Peyer's patch (tissue), 4 donors: ENCODE measurements at places on chromosomes 13 and 19. TPM values are rescaled to one million over a fixed set of nuclear protein-coding genes. Genes with fewer than 3 reads are reported as not detected.

The MIR17HG gene
- 4.1 TPM for total RNA-seq

The CCDC122 gene
- 5.4 TPM for total RNA-seq

The CGB5 gene
- not detected for total RNA-seq

The KCNN4 gene
- 31.5 TPM for total RNA-seq

The SPRED3 gene
- total RNA-seq, result 2.4 TPM

DNA sequence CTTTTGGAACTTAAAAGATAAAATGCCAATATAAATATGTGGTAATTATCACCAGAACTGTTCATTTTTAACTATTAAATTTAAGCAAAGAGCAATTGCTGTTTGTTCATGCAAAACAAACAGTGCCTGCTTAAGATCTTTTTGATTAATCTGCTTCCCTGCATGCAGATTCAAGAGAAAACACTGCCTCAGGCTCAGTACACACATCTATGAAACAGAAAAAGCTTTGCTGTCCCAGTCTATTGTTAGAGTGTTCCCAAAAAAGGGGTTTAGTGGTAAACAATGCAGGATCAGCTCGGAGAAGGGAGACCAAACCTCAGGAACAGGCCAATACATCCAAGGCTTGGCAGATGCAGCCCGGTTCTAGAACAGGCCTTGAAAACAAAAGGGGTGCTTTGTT lies 49.3 kb upstream of the TDRD3 start:
- no peak for DNase-seq

GRCh38 chr19:45179072-45179891 lies 698 bp downstream of the BLOC1S3 start:
- peak; percentile 70 for DNase-seq

- no peak for DNase-seq
These were observed 13.5 kb upstream of the PLA2G4C start for GRCh38 chr19:48123907-48124651.

- DNase-seq, result no peak
These were observed 116.1 kb downstream of the STARD13 start for GRCh38 chr13:33169273-33169980.

GRCh38 chr19:19525611-19526380 lies 2.9 kb upstream of the YJEFN3 start:
- no peak for DNase-seq

DNA sequence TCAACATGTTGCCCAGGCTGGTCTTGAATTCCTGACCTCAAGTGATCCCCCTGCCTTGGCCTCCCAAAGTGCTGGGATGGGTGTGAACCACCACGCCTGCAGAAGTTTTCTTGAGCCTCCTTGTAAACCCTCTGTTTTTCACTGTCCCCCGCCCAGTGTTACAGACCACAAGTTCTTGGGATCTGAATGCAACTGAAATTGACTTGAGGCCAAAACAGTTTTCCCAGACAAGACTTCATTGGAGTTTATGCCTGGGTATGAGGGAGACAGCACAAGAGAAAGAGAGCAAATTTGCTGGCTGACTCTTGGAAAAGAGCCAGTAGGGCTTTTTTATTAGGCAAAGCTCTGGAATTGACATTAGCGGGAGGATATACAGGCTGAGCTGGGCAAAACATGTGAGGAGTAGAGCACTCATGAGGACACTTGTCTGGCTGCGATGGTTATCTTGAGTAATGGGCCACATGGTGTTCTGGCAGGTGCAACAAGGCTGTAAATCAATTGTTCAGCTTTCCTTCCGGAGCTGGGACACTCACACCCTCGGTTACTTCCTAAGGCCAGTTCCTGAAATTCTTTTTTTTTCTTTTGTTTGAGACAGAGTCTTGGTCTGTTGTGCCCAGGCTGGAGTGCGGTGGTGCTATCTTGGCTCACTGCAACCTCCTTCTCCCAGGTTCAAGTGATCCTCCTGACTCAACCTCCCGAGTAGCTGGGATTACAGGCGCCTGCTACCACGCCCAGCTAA lies 12.7 kb upstream of the HNRNPL start:
- DNase-seq, result peak; percentile 70

DNA sequence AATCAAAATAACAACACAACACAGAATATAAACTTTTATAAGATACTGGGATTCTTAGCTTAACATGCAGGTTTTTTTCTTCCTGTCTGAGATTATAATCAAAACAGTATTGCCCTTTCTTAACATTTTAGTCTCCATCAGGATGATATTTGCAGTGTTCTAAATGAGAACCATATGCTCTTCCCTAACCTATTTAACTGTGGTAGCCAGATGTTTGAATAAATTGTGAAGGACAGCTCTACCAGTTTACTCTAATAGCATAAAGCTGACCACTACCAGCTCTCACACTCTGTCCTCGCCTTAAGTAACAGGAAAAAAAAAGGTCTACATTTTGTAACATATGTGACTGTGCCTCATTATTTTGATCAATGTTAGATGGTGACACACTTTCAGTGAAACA lies 618.7 kb upstream of the SGCG start:
- DNase-seq, result no peak

- no peak for DNase-seq
These were observed 94.6 kb downstream of the UQCRFS1 start for GRCh38 chr19:29118389-29118788.

- no peak for DNase-seq
These were observed 731.8 kb downstream of the FGF9 start for GRCh38 chr13:22402682-22403081.

GRCh38 chr13:109756778-109757177 lies 29.6 kb downstream of the IRS2 start:
- no peak for DNase-seq

DNA sequence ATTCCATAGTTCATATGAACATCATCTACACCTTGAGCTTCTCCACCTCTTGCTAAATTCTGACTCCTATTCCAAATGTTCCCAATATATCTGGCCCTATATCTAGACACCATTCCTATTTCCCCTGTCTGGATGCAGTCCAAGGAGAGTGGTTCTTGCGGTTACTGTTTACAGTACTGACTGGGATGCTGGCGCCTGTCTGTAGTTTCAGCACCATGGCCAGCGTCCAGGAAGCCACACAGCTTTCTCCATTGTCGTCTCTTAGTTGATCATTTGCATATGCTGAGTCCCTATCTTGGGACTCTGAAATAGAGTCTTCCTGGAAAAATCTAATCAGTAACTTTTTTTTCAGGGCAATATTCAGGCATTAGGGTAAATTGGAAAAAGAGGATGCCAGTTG lies 14.9 kb downstream of the LAIR2 start:
- DNase-seq, result peak; percentile 57
